Right renal cortex interstitium (tissue), 3 donors: ENCODE measurements at places on chromosomes 2 and 18. TPM values are rescaled to one million over a fixed set of nuclear protein-coding genes. Genes with fewer than 3 reads are reported as not detected.

DNA sequence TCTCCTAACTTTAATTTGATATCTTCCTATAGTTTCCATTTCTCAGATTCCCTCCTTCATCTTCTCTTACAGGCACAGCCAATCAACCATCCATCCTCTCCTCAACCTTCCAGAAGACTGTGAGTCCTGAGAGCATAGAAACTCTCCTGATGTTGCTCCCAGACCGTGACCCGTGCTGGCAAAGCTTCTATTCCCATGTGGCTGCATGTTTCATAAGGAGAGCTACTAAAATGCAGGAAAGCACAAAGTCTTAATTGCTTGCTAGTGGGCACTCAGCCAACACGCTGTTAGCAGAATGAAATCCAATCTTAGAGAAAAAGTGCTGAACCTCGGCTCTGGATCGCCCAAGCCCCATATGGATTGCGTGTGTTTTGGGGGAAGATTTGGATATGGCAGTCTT lies 1244.7 kb upstream of the ZEB2 start:
- DNase-seq, result peak; percentile 14

DNA sequence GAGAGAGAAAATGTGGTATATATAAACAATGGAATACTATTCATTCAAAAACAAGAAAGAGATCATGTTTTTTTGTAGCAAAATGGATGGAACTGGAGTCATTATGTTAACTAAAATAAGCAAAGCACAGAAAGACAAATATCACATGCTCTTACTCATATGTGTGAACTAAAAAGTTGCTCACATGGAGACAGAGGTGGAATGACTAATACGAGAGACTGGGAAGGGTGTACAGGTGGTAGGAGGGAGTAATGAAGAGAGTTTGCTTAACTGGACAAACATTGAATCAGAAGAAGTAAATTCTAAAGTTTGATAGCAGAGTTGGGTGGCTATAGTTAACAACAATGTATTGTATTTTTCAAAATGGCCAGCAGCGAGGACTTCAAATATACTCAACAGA lies 1080.7 kb upstream of the CHAC2 start:
- DNase-seq, result no peak

DNA sequence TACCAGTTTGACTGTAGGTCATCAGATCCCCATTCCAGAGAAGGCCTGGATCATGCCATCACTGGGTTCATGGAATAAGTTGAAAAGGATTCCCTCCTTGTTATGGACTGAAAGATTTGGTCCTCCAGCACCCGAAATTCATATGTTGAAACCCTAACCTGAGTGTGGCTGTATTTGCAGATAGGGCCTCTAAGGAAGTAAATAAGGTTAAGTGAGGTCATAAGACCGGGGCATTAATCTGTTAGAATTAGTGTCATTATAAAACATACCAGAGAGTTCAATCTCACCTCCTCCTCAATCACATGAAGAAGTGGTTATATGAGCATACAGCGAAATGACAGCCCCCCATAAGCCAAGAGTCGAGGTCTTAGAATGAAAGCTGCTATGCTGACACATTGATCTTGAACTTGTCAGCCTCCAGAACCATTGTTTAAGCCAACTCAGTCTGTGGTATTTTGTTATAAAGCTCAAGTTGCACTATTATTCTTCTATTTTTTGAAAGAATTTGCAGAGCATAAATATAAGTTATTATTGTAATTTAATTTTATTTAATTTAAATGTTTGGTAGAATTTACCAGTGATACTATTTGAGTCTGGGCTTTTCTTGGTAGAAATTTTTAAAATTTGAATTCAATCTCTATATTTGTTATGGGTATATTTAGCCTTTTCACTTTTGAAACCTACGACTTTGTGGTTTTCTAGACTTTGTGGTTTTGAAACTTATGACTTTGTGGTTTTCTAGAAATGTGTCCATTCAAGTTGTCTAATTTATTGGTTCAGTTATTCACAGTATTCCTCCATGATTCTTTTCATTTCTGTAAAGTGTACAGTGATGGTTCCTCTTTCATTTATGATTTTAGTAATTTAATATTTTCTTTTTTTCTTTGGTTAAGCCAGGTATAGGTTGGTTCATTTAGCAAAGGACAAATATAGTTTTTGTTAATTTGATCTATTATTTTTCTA lies 1206.7 kb upstream of the CDH2 start:
- DNase-seq, result no peak

Gene GALNT13
- polyA plus RNA-seq, result 2.1 TPM

Gene SLC4A3
- polyA plus RNA-seq, result 6.1 TPM

DNA sequence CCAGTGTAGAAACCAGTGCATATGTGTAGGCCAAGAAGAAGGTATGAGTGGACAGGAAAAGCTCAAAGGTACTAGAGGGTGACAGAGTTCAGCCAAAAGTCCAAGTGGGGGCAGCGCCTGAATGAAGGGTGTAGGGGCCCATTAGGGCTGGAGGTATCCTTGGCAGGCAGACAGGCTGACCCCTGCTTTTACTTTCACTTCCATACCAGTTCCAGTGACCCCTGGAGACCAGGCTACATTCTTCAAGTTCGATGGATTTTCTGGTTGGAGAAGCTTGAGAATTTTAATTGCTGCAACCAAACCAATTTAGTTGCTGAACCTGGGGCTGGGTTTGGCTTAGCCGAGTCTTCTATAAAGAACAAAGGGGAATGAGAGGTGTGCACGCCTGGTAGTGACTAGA lies 42.3 kb upstream of the MRPL33 start:
- DNase-seq, result no peak

DNA sequence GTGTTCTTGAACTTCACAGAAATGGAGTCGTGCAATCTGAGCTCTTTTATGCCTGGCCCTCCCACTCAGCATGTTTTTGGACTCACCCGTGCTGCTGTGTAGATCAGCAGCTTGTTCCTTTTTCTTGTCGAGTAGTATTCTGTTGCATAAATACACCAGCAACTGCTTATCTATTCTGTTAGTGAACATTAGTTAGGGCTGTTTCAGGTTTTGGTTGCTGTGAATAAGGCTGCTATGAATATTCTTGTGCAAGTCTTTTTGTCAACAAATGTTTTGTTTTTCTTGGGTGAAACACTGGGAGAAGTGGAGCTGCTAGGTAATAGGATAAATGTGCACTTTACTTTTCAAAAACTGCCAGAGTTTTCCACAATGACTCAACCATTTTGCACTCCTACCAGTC lies 15.3 kb upstream of the CIDEA start:
- no peak for DNase-seq

Gene ABCG5
- 0.31 TPM for polyA plus RNA-seq

GRCh38 chr2:27751377-27751776 lies 20.1 kb upstream of the MRPL33 start:
- DNase-seq, result no peak

GRCh38 chr2:28357055-28357454 lies 35.6 kb upstream of the FOSL2 start:
- no peak for DNase-seq

Gene C18orf54
- polyA plus RNA-seq, result 11.0 TPM

Gene PRSS56
- polyA plus RNA-seq, result not detected

Gene GPR39
- polyA plus RNA-seq, result 4.8 TPM

- DNase-seq, result no peak
These were observed 6.5 kb downstream of the CYP26B1 start for GRCh38 chr2:72141032-72141645.

DNA sequence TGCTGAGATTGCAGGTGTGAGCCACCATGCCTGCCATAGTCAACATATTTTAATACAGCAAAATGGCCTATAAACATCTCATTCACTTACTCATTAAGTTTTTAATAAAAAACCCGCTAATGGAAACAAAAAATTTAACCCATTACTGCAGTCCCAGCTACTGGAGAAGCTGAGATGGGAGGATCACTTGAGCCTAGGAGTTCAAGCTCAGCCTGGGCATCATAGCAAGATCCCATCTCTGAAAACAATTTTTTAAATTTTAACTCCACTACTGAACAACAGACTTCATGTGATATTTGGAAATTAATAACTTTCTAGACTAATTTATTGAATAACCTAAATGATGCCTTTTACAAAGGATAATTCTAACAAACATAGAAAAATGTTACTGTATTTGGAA lies 5.4 kb downstream of the PPP4R3B start:
- no peak for DNase-seq

Gene CIDEA
- polyA plus RNA-seq, result not detected

- DNase-seq, result no peak
These were observed 62.0 kb downstream of the ODC1 start for GRCh38 chr2:10385933-10386773.

Gene ELOA2
- 0.06 TPM for polyA plus RNA-seq

- no peak for DNase-seq
These were observed 467.5 kb downstream of the FBXO15 start for GRCh38 chr18:73679941-73680712.

- no peak for DNase-seq
These were observed 228.4 kb upstream of the AGAP1 start for GRCh38 chr2:235265348-235265965.
